ENCODE measurements at places on chromosomes 3 and 15.

DNA sequence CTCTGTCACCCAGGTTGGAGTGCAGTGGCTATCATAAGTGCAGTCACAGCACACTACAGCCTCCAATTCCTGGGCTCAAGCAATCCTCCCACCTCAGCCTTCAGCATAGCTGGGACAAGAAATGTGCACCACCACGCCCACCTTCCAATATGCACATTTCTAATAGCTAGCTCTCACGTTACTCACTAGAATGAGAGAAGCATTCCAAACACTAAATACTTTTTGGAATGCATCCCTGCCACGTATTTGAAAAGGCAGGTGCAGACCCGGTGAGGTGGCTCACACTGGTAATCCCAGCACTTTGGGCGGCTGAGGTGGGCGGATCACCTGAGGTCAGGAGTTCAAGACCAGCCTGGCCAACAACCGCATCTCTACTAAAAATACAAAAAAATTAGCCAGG, 7.6 kb upstream of the TCF12 start:
- no peak for DNase-seq

GRCh38 chr15:94480289-94480834, 249.0 kb downstream of the MCTP2 start:
- no peak for DNase-seq

GRCh38 chr3:198071602-198072287, 111.7 kb downstream of the LMLN start:
- no peak for DNase-seq

DNA sequence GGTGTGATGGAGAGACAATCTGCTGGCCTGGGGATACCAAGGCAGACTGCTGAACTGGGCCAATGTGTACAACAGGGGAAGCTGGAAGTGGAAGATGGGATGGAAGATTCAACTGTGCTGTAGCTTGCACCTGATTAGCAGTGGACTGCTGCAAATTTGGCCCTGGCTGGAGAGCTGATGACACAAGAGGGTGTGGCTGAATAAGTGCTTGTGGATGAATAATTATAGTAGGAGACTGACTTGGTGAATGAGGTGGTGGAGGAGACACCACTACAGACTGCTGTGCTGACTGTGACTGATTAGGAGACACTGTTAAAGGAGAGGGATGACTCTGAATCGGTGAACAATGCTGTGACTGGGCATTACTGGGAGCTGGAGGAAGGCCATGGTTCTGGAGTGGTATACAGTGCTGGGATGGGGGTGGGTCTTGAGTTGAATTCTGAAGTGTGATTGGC, 52.5 kb downstream of the PHC3 start:
- no peak for DNase-seq

- no peak for DNase-seq
Measured at GRCh38 chr3:12895391-12896062, 54.2 kb upstream of the RPL32 start.

GRCh38 chr15:101156509-101157159, 95.2 kb downstream of the CHSY1 start:
- DNase-seq: no peak

DNA sequence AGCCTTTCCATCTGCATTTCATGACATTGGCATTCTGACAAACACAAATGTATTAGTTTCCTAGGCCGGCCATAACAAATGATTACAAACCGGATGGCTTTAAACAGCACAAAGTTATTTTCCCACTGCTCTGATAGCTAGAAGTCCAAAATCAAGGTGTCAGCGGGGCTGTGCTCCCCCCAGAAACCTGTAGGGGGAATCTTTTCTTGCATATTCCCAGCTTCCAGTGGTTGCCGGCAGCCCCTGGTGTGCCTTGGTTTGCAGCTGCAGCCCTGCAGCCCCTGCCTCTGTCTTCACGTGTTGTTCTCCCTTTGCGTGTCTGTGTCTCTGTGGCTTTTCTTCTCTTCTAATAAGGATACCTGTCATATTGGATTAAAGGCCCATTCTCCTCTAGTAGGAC, 79.0 kb upstream of the CDV3 start:
- DNase-seq: no peak

DNA sequence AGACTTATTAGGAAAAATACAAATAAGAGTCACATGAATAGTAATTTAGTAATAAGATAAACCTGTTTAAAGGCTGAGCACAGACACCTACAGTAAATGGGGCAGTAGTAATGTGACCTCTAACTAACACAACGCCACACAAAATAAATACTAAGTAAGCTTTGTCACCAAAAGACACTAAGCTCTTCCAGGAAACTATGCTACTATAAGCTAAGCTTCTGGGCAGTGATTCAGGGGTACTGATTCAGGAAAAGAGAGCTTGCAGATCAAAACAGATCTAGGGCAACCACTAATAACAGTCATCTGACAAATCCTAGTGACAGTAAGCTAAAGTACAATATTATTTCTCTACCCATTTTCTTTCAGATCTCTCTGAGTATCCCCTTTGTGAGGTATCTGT, 68.8 kb downstream of the PLOD2 start:
- no peak for DNase-seq

- DNase-seq: no peak
Measured at GRCh38 chr3:141952611-141953010, 76.2 kb downstream of the ATP1B3 start.

Measured in amniotic stem cell (primary cell).